D721Med (cell line): ENCODE measurements at places on chromosomes 4 and X.
A peak's percentile ranks its signal among the peaks of the same experiment; 100 is the strongest.

- no peak for DNase-seq
These were observed 139.5 kb downstream of the SH3KBP1 start for GRCh38 chrX:19747652-19748610.

GRCh38 chrX:47664737-47665136 lies 5.8 kb upstream of the UXT start:
- no peak for DNase-seq

DNA sequence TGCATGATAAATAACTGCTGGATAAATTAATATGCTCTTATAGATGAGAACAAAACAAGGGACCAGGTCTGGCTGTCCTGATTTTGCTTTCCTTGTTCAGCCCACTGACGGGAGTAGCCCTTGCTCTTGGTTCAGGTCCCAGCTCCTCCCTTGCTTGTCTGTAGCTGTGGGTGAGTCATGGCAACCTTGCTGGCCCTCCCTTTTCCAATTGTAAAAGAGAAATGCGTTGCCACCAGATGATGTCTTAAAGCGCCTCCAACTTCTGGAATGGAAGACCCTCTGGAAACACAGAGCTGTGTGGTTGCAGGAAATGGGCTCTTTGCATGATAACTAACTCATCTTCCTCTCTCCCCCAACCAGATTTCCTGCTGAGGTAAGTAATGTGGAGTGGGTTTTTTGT lies 171.4 kb downstream of the AASDH start:
- no peak for DNase-seq

DNA sequence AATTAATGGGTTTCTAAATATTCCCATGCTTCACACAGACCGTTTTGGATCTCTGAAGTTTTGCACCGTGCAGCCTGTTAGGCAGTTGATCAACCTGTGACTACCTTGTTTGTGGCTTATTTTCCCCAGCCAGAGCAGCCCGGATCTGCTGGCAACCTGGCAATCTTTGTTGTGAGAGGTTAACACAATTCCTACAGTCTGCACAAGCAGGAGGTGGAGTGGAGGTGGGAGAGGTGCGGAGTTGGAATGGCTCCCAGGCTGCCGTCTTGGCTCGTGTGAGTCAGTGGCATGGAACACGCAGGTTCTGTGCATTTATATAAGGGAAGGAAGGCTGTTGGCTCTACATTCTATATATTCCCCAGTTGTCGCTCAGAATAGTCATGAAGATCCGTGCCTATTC lies 70.9 kb upstream of the STOX2 start:
- no peak for DNase-seq

- DNase-seq, result no peak
These were observed 277.6 kb downstream of the GASK1B start for GRCh38 chr4:157895205-157895604.

- no peak for DNase-seq
These were observed 43.9 kb downstream of the PTTG2 start for GRCh38 chr4:38004062-38004461.

GRCh38 chr4:8039853-8040252 lies 100.2 kb upstream of the AFAP1 start:
- no peak for DNase-seq

- DNase-seq, result no peak
These were observed 35.7 kb downstream of the APOO start for GRCh38 chrX:23871905-23872546.

DNA sequence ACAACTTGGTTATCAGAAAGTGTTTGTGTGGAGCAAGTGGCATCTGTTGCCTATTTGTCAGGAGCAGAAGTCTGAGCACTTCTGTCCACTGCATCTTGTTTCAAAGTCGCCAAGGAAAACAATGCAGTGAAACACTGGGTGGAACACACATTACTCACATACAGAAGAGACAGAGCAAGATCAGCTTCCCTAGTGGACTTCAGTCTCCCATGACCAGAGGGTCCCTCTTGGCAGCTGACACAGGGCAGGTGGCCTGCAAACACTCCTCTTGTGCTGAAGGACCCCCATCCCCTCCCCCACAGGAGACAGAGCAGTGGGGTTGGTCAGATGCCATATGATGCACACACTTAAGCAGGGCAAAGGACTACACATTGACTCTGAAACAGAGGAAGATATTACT lies 3.6 kb upstream of the BBS12 start:
- no peak for DNase-seq

DNA sequence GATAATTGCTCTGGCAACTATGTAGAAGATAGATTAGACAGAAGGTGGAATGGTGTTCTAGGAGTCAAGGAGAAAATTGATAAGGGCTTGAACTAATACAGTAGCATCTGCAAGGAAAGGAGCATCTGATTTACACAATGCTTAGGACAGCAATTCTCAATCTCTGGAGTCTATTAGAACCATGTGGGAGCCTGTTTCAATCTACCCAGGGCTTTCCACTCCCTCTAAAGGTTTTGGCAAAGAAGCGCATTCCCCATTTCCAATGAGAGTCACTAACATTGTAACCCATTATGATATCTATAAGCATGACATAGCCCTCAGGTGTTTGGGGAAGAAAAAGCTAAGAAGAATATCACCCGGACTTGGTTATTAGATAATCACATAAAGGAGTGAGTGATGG lies 168.2 kb downstream of the COL25A1 start:
- no peak for DNase-seq

- DNase-seq, result peak; percentile 42
These were observed 26.8 kb upstream of the TMEM184C start for GRCh38 chr4:147590249-147590920.

- DNase-seq, result no peak
These were observed 430.3 kb upstream of the MAOA start for GRCh38 chrX:43225626-43226328.

GRCh38 chrX:72330131-72330530 lies 24.4 kb upstream of the CITED1 start:
- no peak for DNase-seq

- DNase-seq, result no peak
These were observed 72.0 kb downstream of the SPRY1 start for GRCh38 chr4:123468479-123469031.

GRCh38 chr4:74990276-74990875 lies 57.5 kb downstream of the PARM1 start:
- no peak for DNase-seq

- DNase-seq, result no peak
These were observed 13.5 kb downstream of the SNCA start for GRCh38 chr4:89823416-89823815.

GRCh38 chr4:148004228-148004857 lies 272.5 kb downstream of the ARHGAP10 start:
- no peak for DNase-seq

- DNase-seq, result no peak
These were observed 420.6 kb upstream of the PABPC4L start for GRCh38 chr4:134622199-134622598.

GRCh38 chrX:139831675-139832456 lies 101.0 kb downstream of the ATP11C start:
- DNase-seq, result no peak

DNA sequence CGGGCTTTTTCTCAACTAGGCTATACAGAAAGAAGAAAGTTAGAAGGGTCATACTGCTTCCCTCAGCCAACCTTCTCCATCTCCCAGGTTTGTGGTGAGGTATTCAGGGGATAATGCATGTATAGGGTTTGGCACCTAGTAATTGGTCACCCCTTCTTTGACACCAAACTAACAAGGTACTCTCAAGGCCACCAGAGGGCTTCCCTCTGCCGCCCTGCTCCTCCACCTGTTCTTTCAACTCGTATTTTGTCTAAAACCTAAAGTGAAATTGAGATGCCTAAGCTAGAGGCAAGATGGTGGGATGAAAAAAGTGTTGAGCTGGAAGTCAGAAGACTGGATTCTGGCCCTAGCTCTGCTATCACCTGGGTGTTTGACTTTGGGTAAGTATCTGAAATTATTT lies 22.0 kb downstream of the CT47C1 start:
- no peak for DNase-seq

- no peak for DNase-seq
These were observed 671.7 kb upstream of the NR3C2 start for GRCh38 chr4:149113804-149114430.

DNA sequence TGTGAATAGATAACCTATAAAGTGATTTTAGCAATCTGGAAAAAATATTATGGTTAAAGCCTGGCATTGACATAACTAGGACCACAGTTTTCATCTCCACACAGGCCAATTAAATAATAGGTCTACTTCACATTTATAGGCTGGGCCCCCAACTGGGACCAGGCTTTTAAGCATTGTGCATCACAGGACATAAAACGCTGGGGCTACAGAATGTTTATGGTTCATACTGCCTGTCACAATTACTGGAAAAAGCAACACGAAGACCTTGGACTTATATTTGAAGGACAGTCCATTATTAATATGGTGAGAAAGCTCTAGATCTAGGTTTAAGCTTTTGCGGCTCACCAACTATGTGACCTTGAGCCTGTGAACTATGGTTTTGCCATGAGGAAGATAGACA lies 94.2 kb downstream of the MFAP3L start:
- no peak for DNase-seq

- no peak for DNase-seq
These were observed 141.4 kb downstream of the PPP3CA start for GRCh38 chr4:101205916-101206315.

DNA sequence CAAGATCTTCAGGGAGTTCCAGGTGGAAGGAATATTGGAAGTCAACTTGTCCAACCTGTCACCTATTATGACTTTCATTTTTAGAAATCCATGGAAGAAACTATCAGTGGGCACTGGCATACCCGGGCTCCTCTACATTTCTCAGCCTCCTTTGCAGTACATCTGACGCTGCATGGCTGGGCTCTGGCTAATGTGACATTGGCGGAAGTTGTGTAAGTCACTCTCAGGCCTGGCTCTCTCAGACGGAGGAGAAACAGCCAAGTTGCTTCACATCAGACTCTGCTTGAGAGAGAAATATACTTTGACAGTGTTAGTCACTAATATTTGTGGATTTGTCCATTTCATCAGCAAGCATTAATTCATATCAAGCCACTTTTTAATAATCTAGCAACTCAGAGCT lies 4.5 kb downstream of the DCHS2 start:
- DNase-seq, result no peak

DNA sequence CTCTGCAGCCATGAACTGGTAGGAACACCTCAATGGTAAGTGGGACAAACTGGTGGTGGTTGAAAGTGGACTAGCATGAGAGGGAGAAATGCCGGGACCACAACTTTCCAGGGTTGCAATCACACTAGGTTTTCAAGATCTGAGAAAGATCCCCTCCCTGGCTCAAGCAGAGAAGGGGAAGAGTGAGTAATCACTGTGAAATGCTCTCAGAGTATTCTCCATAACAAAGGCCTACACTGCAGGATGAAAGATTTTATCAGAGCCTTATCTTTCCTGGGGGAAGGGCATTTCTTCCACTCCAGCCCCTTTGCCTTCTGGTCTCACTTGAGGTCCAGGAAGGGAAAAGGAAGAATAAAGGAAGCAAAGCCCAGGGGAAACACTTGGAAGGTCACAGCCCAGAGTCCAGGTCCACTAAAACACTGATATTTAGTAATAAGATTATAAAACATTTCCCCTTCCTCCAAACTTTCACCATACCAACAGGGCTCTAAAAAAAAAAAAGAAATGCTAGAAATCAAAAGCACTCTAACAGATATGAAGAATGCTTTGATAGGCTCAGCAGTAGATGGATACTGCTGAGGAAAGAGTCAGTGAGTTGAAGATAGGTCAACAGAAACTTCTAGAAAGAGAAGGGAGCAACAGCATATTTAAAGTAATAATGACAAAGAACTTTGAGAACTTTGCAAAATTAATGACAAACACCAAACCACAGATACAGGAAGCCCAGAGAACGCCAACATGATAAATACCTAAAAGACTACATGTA lies 95.9 kb downstream of the WDFY3 start:
- no peak for DNase-seq

GRCh38 chrX:87370865-87371264 lies 146.7 kb upstream of the KLHL4 start:
- no peak for DNase-seq

GRCh38 chr4:10121568-10122208 lies 5.1 kb upstream of the WDR1 start:
- DNase-seq, result no peak

GRCh38 chrX:151386838-151387459 lies 10.1 kb upstream of the VMA21 start:
- DNase-seq, result no peak

DNA sequence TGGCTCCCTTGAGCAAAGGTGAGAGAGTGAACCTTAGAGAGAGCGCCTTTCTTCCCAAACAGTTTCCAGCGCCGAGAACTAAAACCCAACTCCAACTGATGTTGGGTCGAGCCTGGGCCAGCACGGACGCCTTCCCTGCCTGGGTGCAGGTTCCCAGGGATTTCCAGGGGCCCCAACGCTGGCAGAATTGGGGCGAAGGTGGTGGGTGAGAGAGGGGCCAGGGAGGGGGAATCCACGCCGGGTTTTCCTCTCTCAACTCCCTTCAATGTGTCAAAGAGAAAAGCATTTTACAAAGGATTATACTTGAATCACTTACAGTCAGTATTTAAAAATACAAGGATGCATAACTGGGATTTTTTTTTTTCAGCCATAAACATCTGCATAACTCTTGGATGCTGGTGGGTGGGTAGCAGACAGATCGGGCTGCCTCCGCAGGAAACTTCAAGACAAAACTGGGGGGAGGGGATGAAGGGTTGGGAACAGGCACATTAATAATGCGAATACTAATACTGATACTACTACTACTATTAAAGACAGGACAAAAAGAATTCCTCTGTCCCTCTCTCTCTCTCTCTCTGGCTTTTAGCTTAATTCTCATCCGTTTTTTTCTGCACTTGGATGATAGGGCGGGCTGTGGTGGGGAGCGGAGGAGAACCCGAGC lies 1.3 kb upstream of the ARX start:
- DNase-seq, result no peak

DNA sequence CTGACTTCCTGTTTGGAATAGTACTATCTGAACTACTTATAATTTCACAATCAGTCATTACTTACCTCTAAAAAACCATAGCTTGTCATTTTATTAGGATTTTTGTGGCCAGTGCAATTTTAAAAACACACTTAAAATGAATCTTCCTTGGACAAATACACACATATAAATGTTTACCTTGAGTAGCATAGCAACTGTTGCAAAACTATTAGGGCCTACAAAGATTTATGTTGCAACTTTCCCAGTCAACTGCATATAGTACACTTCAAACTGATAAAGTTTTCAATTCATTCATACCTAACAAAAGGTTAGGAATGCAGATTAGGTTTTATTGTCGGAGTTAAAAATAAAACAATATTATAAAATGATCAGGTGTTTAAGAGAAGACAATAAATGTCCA lies 193.0 kb downstream of the PDGFC start:
- DNase-seq, result no peak

DNA sequence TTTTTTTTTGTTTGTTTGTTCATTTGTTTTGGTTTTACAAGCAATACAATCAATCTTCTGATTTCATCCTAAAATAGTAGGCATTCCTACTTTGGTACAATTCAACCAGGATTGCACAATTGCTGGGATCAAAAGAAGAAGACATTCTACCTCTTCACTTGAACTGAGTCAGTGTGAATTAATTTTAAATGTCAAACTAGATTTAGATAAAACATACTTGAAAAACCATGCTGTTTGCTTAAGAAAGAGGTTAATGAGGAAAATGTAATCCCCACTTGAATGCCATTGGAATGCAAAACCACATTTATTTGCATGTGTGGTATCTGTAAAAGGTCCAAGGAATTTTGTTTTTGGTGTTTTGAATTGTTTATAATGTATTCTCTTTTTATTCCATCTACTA lies 40.5 kb downstream of the HAND2 start:
- DNase-seq, result no peak
